NCI-H2081 (cell line): ENCODE measurements at places on chromosomes 2 and 18.

DNA sequence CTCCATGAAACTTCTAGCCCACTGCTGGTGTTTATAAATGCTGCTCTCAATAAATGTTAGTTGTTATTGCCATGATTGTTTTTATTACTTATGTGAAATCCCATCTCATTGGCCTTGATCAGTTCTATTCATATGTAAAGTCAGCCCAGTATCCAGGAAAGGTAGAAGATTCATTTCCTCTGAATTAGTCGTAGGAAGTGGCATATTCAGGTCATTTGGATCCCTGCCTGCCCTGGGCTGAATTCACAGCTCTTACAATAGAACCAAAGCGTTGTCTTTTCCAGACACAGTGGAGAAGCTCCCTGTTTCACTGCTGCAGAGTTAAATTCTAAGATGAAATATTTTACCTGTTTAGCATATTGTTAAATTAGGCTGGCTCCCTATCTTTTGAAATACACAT is 70.3 kb downstream of the MAIP1 start:
- DNase-seq = no peak

DNA sequence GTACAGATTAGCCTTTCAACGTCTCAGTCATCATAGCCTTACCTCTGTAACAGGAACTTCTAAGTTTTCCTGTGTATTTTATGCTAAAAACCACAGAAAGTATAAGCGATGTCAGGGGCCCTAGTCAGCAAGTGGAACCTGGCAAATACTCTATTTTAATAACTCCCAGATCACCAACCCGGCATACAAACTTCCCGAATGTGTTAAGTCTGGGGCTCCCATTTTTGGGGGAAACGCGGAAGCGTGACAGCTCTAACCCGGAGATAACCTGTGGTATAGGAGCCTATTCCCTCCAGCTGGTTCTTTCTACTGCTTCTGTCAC is 574 bp downstream of the NIFK start:
- DNase-seq = no peak

DNA sequence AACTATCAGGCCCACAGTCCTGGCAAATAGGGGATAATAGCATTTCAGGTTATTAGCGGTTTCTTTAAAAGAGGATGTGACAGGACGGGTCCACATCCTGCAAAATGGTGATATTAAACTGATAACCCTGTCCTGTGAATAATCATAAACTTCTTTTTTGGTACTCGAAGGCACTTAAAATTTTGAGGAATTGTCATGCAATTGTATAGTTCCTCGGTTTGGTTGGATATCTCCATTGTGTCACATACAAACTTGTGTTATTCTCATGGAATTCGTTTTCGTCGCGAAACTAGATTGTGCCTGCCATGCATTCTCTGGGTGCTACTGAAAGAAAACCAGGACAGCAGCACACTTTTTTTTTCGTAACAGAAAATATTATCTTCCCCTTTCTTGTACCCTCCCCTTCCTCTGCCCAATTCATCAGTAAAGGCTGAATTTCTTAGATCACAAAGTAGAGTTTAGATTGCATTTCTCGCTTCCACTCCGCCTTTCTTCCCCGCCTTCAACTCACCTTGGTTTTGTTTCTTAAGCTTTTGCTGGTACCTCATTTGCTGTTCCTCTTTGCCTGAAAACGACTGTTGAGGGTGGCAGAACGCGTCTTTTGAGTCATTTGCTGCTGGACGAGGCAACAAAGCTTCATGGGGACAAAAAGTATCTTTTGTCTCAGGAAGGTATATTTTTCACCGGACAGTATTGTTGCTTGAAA is 1.3 kb downstream of the CERS6 start:
- no peak for DNase-seq

DNA sequence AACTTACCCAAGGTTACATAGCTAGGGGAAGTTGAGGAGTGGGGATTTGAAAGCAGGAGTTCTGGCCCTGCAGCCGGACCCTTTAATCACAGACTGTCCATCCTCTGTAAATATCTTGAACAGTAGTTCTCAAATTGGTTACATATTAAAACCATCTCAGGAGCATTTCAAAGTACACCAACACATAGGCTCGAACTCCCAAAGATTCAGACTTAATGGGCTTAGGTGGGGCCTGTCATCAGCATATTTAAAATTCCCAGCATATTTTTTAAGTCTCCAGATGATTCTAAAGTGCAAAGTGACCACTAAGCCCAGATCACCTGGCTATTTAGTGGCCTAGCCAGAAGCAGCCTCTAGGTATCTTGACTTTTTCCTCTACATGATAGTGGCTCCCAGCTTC is 192.2 kb downstream of the ZNF385B start:
- DNase-seq = no peak

DNA sequence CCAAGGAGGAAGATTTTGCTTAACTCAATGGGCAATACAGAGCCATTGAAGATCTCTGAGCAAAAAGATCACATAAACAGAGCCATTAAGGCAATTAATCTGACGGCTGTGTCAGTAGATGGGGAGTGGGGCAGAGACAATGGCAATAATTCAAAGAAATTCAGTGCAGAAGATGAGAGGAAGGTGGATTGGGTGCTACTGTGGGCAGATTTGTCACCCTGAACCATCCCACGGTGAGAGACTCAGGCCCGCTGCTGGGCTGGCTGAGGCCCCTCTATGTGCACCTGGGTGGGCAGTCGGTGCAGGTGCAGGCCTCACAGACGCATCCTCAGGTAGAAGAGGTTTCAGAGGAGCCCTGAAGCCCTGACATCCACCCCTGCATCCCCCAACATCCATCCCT is 458.6 kb downstream of the EIPR1 start:
- no peak for DNase-seq

DNA sequence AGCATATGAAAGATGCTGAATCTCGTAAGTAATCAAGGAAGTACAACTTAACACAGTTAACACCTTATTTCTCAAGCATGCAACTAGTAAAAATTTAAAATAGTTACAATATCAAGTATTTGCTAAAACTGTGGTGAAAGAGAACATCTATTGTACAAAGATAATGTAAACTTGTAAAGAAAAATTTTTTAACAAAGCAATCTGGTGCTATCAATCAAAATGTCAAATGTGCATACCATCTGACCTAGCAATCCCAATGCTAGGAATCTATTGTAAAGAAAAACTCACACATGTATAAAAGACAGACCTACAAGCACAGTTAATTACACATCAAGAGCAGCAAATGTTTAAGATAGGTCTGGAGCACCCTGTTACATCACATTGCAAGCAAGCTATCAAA is 90.1 kb downstream of the SLC66A3 start:
- DNase-seq = no peak

- no peak for DNase-seq
Measured at GRCh38 chr2:238710787-238711186, 137.1 kb upstream of the TWIST2 start.

- DNase-seq = no peak
Measured at GRCh38 chr2:239202836-239203235, 198.0 kb downstream of the HDAC4 start.

- DNase-seq = no peak
Measured at GRCh38 chr2:201972621-201973255, 60.9 kb upstream of the FZD7 start.
